NCI-H1930 (cell line): ENCODE measurements at places on chromosomes 13 and 19.

GRCh38 chr13:37485756-37486155, 112.8 kb downstream of the POSTN start:
- no peak for DNase-seq

- no peak for DNase-seq
Measured at GRCh38 chr13:86006317-86006716, 207.1 kb upstream of the SLITRK6 start.

- DNase-seq = no peak
Measured at GRCh38 chr13:43880214-43880855, 631 bp downstream of the LACC1 start.

- no peak for DNase-seq
Measured at GRCh38 chr13:44275381-44275780, 98.2 kb upstream of the SERP2 start.

- DNase-seq = no peak
Measured at GRCh38 chr13:102089177-102089576, 312.7 kb downstream of the FGF14 start.

GRCh38 chr19:47901370-47901769, 15.3 kb upstream of the SULT2A1 start:
- DNase-seq = no peak

DNA sequence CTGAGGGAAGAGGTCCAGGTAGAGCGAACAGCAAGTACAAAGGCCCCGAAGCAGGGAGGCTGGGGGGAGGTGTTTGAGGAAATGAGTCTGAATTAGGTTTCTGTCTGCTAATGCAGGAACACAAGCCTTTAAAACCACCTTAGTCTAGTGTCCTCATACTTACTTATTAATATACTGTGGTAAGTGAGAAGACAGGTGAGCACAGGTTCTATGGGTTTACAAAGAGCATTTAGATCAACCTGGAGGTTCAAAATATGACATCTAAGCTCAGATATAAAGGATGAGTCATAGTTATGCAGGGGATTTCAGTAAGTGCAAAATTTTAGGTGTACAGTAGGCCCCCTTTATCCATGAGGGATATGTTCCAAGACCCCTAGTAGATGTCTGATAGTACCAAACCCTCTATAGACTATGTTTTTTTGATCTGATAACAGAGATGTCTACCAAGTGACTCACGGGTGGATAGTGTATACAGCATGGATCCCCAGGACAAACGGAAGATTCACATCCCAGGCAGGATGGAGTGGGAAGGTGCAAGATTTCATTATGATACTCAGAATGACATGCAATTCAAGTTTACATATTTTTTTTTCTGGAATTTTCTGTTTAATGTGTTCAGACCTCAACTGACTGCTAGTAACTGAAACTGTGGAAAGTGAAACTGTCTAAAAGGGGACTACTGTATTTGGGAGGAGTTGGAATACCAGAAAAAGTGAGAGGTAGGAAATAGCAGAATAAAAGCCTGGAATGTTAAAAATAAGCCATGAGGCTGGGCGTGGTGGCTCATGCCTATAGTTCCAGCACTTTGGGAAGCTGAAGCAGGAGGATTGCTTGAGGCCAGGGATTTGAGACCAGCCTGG, 18.2 kb upstream of the MED4 start:
- no peak for DNase-seq

DNA sequence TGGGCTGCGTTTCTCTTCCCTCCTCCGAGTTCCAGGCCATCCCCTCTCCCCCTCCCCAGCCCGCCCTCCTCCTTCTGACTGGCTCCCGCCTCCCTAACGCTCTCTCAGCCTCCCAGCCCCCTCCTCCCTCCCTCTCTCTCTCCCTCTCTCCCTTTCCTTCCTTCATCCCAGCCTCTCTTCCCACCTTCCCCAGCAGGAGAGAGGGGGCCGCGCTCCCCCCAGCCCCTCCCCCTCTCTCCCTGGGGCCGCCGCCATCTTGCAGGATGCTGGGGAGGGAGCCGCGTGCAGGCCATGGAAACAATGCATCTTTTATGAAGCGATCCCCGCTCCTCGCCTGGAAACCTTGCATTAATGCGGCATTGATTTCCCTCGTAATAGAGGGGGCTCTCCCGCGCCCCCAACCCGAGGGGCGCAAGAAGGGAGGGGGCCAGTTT, 42.6 kb upstream of the ADGRL1 start:
- DNase-seq = peak; percentile 54

DNA sequence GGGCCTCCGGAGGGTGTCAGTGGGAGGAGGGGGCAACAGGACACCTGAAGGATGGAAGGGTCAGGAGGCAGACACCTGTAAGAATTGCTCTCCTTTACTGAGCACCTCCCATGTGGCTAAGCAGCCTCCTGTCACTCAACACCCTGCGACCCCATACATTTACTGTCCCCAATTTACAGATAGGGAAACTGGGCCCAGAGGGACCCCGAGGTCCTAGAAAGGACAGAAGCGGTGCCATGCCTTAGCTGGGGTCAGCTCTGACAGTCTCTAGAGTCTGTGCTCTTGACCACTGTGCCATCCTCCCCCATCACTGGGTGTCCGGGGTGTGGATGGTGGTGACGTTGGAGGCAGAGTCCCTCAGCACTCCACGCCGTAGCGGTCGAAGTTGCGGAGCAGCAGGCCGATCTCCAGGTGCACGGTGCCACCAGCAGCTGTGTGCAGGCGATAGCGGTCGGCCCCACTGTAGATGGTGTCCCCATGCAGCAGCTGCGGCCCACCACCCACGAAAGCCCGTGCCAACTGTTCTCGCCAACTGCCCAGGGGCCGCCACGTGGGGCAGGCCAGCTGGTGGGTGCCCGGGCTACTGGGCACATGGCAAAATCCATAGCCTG, 726 bp upstream of the TGFB1 start:
- DNase-seq = no peak

- DNase-seq = no peak
Measured at GRCh38 chr13:31755803-31756212, 16.5 kb downstream of the RXFP2 start.

- no peak for DNase-seq
Measured at GRCh38 chr13:36115306-36115705, 15.9 kb downstream of the DCLK1 start.

- no peak for DNase-seq
Measured at GRCh38 chr19:4062419-4063368, 4.0 kb downstream of the ZBTB7A start.

DNA sequence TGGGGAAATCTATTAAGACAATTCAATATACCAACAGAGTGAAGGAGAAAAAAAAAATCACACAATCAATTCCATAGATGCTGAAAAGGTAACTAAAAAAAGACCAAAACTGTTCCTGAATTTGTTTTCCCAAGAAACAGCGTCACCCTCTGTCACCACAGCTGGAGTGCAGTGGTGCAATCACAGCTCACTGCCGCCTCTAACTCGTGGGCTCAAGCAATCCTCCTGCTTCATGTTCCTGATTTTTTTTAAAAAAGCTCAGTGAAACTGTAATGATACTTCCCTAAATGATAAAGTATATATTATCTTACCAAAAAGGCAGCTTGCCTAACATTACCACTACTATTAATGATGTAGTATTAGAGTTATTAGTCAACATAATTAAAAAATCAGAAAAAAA, 19.6 kb upstream of the ZFP14 start:
- no peak for DNase-seq

- no peak for DNase-seq
Measured at GRCh38 chr19:35000647-35001501, 751 bp downstream of the GRAMD1A start.

DNA sequence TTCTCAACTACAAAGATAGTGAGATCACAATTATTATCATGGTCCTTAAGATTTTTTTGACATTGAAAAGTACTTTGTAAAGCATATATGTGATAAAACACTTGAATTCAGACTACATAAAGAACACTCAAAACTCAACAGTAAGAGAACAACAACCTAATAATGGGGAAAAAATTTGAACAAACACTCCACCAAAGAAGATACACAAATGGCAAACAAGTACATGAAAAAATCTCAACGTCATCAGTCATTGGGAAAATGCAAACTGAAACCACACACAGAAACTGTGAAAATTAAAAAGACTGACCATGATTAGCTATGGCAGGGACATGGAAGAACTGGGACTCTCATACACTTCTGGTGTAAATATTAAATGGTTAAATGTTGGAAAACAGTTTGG, 70.9 kb downstream of the SPRYD7 start:
- no peak for DNase-seq

DNA sequence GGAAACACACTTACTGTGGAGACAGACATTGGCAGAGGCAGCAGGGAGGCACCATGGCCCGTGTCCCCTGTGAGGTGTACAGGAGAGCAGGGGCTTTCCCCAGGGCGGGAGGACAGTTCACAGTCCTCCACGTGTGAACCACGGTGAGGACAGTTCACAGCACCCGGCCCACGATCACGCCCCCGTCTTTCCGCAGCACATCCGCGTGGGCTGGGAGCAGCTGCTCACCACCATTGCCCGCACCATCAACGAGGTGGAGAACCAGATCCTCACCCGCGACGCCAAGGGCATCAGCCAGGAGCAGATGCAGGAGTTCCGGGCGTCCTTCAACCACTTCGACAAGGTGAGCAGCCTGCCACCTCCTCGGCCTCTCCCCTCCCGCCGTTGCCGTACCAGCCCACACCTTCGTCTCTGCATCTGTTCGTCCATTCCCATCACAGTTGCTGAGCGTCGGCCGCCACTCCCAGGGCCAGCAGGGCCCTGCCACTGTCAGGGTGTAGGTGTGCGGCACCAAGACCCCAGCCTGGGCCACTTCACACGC, 17.4 kb downstream of the CAPN12 start:
- no peak for DNase-seq

- no peak for DNase-seq
Measured at GRCh38 chr19:11856596-11857250, 8.2 kb downstream of the ZNF439 start.

- no peak for DNase-seq
Measured at GRCh38 chr13:31807090-31807541, 67.8 kb downstream of the RXFP2 start.

DNA sequence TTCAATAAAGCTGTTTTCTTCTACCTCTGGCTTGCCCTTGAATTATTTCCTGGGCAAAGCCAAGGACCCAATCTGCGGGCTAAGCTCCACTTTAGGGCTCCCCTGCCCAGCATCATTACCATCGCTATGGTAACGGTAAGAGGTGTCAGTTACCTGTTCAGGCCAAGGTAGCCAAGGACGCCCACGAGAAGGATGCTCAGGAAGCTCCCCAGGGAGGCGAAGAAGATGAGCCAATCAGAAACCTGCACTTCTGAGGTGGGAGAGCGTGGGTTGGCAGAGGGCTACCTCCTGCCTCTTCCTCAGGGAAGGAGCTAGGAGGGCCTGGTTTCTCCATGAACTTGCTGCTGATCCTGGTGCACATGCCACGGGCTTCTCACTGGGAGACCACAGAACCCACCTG, 24.7 kb downstream of the IL12RB1 start:
- no peak for DNase-seq

DNA sequence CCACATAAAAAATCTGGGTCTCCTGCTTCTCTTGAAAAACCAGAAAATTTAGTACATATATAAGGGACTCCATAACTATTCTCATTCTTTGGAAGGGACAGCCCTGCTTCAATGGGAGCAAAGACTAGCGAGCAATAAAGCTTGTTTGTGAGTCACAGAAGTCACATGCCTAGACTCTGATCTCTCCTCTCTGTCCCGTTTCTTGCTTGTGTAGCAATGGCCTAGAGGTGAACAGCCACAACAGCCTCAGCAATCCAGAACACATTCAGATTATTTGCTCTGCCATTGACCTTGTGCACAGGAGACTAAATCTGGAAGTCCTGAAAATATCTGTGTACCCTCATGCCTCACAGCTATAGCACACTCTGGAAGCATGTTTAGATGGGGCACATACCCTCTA, 43.2 kb downstream of the SCGB2B2 start:
- DNase-seq = no peak

GRCh38 chr19:1468821-1469254, 10.2 kb downstream of the C19orf25 start:
- DNase-seq = no peak

DNA sequence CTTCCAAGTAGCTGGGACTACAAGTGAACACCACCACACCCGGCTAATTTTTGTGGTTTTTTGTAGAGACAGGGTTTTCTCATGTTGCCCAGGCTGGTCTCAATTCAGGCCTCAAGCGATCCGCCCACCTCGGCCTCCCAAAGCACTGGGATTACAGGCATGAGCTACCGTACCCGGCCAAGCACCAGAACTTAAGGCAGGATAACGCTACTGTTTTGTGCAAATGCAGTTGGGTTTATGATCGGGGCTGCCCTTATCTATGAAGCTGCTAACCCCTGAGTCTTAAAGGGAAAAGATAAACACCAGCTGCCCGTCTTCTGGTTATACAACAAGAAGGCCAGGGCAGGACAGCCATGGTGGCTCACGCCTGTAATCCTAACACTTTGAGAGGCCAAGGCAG, 12.6 kb upstream of the TM6SF2 start:
- no peak for DNase-seq

DNA sequence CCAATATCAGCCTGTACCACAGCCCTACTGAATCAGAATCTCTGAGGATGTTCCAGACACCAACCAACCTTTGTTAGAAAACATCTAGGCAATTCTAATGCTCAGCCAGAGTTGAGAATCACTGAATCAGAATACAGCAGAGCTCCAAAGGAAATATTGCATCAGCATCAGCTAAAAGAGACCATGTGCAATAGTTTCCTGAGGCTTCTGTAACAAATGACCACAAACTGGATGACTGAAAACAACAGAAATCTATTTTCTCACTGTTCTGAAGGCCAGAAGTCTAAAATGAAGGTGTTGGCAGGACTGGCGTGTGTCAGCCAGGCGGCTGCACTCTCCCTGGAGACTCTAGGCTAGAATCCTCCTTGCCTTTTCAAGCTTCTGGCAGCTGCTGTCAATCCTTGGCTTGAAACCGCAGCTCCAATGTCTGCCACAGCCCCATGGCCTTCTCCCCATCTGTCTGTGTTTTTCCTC, 1.2 kb upstream of the DCT start:
- no peak for DNase-seq

GRCh38 chr13:74871369-74872070, 610.4 kb downstream of the TBC1D4 start:
- no peak for DNase-seq

DNA sequence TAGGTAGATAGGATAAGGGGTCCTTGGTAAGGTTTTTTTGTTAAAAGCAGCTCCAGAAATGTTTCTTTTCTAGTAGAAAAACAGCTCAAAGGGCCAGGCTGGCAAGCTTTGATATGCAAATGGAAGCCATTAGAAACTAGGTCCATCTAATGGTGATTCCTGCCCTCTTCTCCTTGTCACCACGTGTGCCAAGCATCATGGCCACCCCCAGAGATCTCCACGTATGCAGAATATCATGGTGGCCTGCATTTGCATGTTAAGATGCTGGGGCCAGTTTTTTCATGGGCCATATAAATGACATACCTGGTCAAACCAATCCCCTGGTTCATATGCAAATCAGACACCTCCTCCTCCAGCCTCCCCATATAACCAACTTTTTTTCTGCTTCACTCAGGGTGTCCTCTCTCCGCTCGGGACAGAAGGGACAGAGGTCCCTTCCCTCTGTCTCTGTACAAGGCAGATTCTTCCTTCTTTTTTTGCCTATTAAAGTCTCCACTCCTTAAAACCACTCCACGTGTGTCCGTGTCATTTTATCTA, 1335.9 kb downstream of the UQCRFS1 start:
- no peak for DNase-seq

- DNase-seq = no peak
Measured at GRCh38 chr13:114304346-114305034, 9.8 kb upstream of the CHAMP1 start.
